CD4-positive, alpha-beta T cell treated with Interleukin-15 for 1 hour (primary cell): ENCODE measurements at places on chromosomes 4 and X.

DNA sequence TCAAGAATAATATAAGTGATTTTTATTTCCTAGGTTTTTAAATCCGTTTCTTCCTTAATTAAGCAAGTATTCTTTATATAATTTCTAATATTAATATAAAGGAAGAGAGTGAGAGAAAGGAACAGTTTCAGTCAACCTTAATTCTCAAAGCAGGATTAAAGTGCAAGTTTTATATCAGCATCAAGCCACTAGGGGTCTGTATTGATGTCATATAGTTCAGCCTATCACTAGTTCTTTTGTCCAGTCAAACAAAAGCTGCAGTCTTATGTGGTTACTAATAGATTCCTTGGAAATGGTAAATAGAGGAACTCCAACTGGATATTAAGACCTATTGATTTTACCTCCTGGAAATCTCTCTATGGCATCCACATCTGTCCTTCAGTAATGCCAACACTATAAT lies 82.0 kb downstream of the NAP1L3 start:
- DNase-seq = no peak

GRCh38 chr4:76363556-76364290 lies 57.2 kb downstream of the STBD1 start:
- no peak for DNase-seq

- DNase-seq = no peak
Observed at GRCh38 chr4:61473306-61473705, 273.2 kb downstream of the ADGRL3 start.

DNA sequence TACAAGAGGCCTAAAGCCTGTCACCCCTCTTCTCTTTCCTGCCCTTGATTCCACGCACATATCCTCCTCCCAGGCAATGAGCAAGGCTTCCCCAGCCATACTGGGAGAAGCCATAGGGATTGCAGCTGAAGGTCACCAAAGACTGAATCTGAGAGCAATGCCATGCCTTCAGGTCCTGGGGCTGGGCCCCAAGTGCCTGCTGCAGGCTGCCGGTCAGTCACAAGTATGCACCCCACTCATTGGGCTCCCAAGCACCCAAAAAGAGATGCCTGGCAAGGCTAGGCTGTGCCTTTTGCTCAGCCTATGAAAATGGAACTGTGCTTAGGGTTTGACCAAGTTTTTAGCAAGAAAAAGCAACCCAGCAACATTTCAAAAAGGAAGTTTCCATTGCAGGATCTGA lies 210.6 kb upstream of the MAMLD1 start:
- DNase-seq = no peak
